ENCODE measurements at places on chromosomes 6 and 20. TPM values are rescaled to one million over a fixed set of nuclear protein-coding genes. Genes with fewer than 3 reads are reported as not detected.

DNA sequence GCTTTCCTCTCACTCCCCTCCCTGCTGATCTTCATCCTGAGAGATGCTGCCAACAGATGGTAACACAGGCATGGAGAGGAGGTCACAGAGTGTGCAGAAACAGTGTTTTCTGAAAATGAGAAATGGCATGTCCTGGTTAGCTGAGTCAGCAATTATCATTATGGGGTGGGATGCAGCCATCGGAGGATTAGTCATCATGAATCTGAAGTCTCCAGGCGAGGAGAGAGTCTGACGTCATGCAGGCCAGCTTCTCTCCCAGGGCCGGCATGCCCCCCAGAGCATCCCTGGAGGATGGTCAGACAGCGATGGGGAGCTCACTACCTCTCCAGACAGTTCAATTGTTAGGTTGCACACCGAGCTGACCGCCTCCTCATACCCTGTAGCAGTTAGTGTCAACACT is 4.7 kb upstream of the GTSF1L start:
- H3K4me3 ChIP-seq, result no peak overlapping the region
- H3K27me3 ChIP-seq, result no peaks in the 10 kb centered on the region
- no peak for DNase-seq
- peaks cover 20% of the 10 kb centered on the region for H3K4me1 ChIP-seq

DNA sequence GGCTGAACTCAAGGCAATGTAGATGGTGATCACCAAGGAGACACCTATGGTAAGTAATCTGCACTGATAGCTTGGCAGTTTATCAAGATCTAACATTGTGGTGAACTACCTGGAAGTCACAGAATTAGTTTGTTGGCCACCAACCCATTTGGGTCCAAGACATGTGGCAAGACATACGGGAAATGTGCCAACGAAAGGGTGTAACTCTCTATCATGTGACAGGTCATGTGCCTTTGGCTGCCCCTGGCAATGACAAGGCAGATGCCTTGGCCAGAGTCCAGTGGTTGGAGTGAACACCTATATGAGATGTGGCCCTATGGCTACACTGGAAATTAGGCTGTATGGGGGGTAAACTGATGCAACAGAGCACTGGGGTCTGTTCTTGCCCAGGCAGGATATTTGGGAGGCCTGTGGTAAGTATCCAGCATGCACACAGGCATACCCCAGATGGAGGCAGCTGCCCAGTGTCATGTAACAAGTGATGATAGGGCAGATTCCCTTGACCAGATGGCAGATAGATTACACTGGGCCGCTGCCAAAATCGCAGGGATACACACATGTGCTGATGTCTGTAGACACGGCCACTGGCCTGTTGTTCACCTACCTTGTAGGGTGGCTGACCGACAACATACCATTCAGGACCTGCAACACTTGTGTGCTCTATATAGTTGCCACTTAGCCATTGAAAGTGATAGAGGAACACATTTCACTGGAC is 35.5 kb upstream of the HSF2 start:
- H3K27ac ChIP-seq, result no peak overlapping the region
- H3K27me3 ChIP-seq, result peaks cover 3% of the 10 kb centered on the region
- H3K4me1 ChIP-seq, result no peaks in the 10 kb centered on the region
- DNase-seq, result no peak
- H3K4me3 ChIP-seq, result no peak overlapping the region

GRCh38 chr6:85392379-85392778 is 57.5 kb upstream of the NT5E start:
- no peak overlapping the region for H3K4me3 ChIP-seq
- H3K27ac ChIP-seq, result no peak overlapping the region
- H3K4me1 ChIP-seq, result peaks cover 5% of the 10 kb centered on the region
- no peaks in the 10 kb centered on the region for H3K27me3 ChIP-seq

- no peak overlapping the region for H3K27ac ChIP-seq
- peaks cover 2% of the 10 kb centered on the region for H3K4me1 ChIP-seq
- H3K27me3 ChIP-seq, result peaks cover 9% of the 10 kb centered on the region
- H3K4me3 ChIP-seq, result no peak overlapping the region
Observed at GRCh38 chr20:52259295-52259694, 67.7 kb upstream of the ZFP64 start.

GRCh38 chr6:100538086-100538485 is 73.4 kb upstream of the SIM1 start:
- DNase-seq, result no peak
- H3K27ac ChIP-seq, result no peak overlapping the region
- no peaks in the 10 kb centered on the region for H3K27me3 ChIP-seq
- H3K4me3 ChIP-seq, result no peak overlapping the region
- H3K4me1 ChIP-seq, result peaks cover 2% of the 10 kb centered on the region

DNA sequence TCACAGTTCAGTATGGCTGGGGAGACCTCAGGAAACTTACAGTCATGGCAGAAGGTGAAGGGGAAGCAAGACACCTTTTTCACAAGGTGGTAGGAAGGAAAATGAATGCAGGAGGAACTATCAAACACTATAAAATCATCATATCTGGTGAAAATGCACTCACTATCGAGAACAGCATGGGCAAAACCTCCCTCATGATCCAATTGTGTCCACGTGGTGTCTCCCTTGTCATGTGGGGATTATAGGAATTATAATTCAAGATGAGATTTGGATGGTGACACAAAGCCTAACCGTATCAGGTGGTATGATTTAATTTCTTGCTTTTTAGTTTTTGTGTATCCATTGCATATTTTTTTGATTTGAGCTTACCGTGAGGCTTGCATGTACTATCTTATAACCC is 133.2 kb upstream of the SYNCRIP start:
- no peaks in the 10 kb centered on the region for H3K4me1 ChIP-seq
- no peaks in the 10 kb centered on the region for H3K36me3 ChIP-seq
- no peak for DNase-seq
- H3K27me3 ChIP-seq, result peaks cover 6% of the 10 kb centered on the region
- no peak overlapping the region for H3K4me3 ChIP-seq

- peaks cover 13% of the 10 kb centered on the region for H3K4me1 ChIP-seq
- peak overlapping the region; percentile 89 for H3K4me3 ChIP-seq
- no peak for DNase-seq
- peaks cover 4% of the 10 kb centered on the region for H3K27me3 ChIP-seq
Observed at GRCh38 chr6:27188885-27189418, 58.5 kb upstream of the PRSS16 start.

DNA sequence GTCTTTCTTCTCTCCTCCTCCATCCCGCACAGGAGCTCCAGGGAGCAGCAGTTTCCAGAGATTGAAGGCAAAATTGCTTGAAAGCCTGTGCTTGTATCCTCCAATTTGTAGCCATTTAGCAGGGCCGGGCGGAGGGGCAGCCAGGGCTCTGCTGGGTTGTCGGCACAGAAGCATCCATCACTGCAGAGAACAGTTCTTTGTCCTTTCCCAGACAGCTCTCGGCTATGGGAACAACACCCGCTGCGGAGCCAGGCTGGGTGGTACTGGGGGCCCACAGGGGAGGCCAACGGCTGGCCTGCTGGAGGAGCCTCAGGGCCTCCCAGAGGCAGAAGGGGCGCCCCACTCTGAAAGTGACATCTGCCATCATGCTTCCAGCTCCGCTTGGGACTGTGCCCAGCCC is 7.8 kb downstream of the HRH3 start:
- DNase-seq, result no peak
- no peaks in the 10 kb centered on the region for H3K4me1 ChIP-seq
- no peak overlapping the region for H3K27ac ChIP-seq
- H3K4me3 ChIP-seq, result no peak overlapping the region
- no peaks in the 10 kb centered on the region for H3K36me3 ChIP-seq

LPA gene
- total RNA-seq, result not detected

CCN6 gene
- total RNA-seq, result not detected

GINS1 gene
- 23.7 TPM for total RNA-seq

LY6G6C gene
- not detected for total RNA-seq

All from activated naive CD8-positive, alpha-beta T cell treated with anti-CD3 and anti-CD28 coated beads, Interleukin-2, amount 10 ng/mL, durations not matched to agents 7 days and 5 days (primary cell).